ENCODE measurements at places on chromosomes 16 and 17. TPM values are rescaled to one million over a fixed set of nuclear protein-coding genes. Genes with fewer than 3 reads are reported as not detected.

DNA sequence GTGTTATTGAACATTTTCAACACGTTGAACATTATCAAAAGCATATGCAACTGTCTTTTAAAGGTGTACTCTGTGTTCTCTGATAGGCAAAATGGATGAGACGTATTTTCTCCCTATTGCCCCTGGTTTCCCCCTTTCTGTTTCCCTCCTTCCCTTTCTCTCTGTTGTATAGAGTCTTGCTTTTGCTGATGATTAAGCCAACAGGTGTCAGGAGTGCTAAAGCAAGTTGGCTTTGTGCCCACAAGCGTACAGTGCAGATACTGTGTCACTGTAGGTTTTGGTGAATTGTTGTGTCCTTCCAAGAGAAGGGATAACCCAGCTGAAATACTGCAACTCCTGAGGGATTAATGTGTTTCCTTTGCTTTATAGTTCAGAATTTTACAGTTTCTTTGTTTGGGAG lies 74.4 kb downstream of the COX10 start:
- DNase-seq: no peak

GRCh38 chr16:49455181-49455990 lies 81.8 kb downstream of the C16orf78 start:
- DNase-seq: no peak

The MED13 gene
- total RNA-seq: 104 TPM

The SLFN12 gene
- 12.4 TPM for total RNA-seq

DNA sequence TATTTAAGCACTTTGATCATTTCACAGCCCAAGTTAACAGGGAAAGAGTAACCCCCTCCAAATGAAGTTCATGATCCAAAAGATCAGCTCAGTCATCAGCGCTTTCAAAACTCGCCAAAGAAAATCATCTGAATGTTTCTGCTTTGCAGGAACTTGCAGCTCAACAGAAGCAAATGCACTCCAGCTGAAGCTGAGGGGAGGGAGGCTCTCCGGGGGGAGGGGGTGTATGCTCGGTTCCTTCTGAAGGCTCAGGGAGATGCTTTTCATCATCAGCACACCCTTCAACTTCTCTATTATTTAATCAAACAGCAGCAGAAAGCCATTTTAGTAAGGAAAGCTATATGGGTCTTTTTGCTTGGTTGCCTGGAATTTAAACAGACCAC lies 24.4 kb upstream of the ERN1 start:
- DNase-seq: peak; percentile 93
